ENCODE measurements at places on chromosomes 1 and 21.
A peak's percentile ranks its signal among the peaks of the same experiment; 100 is the strongest.

- DNase-seq, result no peak
Measured at GRCh38 chr1:75053207-75053606, 81.0 kb upstream of the LHX8 start.

DNA sequence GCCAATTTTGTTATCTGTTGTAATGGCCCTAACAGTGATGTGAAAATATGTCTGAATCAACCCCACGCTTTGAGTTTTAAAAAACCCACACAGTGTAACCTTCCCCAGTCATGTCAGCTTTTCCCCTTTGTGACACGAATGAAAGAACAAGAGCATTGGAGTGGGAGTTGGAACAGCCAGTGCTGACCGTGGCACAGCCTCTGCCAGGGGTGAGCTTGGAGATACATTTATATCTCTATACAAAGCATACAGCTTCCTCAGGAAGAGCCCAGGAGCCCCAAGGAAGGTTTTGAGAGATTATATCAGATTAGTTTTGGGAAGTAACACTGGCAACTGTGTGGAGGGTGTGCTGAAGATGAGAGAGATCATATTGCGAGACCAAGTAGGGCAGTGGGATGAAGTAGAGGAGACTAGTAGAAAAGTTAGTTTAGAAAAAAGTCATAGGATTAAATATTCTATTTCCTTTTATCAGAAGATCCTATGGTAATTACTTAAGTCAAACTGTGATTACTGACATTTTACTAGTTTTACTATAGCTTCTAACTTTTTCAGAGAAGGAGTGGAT is 15.9 kb downstream of the LRRC8B start:
- no peak for DNase-seq

DNA sequence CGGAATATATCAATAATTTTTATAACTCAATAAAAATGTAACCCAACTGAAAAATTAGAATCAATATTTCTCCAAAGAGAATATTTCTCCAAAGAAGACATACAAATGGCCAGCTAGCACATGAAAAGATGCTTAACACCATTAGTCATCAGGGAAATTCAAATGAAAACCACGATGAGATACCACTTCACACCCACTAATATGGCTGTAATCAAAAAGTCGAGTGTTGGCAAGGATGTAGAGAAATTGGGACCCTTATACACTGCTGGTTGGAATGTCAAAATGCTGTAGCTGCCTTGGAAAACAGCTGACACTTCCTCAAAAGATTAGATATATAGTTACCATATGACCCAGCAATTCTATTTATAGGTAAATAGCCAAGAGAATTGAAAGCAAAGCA is 133.0 kb downstream of the GPR52 start:
- DNase-seq, result peak; percentile 12

GRCh38 chr1:5394111-5394510 is 598.1 kb downstream of the NPHP4 start:
- DNase-seq, result no peak

DNA sequence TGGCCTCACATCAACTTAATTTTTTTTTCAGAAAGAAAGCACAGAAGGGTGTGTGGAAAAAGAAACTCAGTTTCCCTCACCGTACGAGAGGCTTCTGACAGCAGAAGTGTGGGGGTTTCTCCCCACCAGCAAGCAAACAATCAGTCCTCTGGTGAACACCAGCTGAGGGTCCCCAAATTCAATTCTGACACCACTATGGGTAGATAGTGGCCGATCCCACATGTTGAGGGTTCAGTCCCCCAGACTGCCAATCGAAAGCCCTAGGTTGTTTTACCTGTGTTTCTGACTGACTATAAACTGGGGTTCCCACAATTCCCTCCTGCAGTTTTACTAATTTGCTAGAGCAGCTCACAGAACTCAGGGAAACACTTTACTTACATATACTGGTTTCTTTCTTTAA is 2.1 kb downstream of the IFI6 start:
- no peak for DNase-seq

GRCh38 chr1:85656256-85656655 is 52.0 kb downstream of the ZNHIT6 start:
- DNase-seq, result no peak

DNA sequence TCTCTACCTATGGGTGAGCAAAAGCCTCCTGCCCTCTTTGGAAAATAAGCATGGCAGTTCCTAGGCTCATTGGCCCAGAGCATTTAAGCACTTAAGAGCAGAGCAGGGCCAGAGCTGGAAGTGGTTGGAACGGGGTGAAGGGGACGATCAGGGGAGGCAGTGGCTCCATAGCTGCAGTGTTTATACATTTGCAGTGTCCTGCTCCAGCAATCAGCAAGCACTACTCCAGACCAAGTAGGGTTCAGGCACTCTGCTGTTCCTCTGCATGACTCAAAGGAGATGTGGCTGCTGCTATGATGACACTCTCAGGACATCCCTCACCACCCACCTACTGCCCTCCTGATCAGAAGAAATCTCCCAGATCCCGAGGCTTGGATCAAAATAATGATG is 55.0 kb downstream of the TRABD2B start:
- no peak for DNase-seq

GRCh38 chr1:17239420-17239819 is 9.5 kb upstream of the PADI3 start:
- peak; percentile 91 for DNase-seq

GRCh38 chr1:53419034-53419433 is 40.2 kb upstream of the DMRTB1 start:
- no peak for DNase-seq

DNA sequence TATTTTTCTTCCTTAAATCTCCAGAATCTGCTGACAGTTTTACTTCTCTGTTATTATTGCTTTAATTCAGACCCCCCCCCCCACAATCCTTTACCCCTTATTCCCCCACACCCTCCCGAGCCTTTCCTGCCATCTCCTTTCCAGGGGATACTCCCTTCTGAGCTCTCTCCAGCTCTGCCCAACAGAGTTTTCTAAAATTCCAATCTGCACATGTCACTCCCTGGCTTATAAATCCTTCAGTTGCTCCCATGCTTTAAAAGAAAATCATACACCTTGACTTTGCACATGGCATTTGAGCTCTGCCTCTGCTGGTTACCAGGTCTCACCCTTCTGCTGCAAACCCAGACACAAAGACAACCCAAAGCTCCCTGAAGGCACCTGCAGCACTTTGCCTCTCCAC is 11.7 kb upstream of the EPS8L3 start:
- DNase-seq, result peak; percentile 25

- DNase-seq, result no peak
Measured at GRCh38 chr21:27561116-27561515, 594.2 kb upstream of the ADAMTS5 start.

- DNase-seq, result no peak
Measured at GRCh38 chr1:24321126-24321525, 2.0 kb downstream of the GRHL3 start.

- no peak for DNase-seq
Measured at GRCh38 chr1:81547261-81547911, 253.3 kb upstream of the ADGRL2 start.

DNA sequence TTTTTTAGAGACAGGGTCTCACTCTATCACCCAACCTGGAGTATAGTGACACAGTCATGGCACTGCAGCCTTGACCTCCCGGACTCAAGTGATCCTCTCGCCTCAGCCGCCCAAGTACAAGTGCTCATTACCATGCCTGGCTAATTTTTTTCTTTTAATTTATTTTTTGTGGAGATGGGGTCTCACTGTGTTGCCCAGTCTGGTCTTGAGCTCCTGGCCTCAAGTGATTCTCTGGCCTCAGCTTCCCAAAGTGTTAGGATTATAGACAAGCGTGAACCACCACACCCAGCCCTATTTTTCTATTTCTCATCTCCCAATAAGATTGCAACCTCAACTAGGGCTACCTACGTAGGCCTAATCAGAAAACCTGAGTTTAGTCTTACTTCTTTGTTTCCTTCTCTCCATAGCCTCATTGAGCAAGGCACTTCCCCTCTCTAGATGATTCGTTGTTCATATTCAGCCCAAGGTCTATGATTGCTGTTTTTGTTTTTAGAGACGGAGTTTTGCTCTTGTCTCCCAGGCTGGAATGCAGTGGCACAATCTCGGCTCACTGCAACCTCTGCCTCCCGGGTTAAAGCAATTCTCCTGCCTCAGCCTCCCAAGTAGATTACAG is 1.1 kb upstream of the KPNA6 start:
- no peak for DNase-seq

- DNase-seq, result no peak
Measured at GRCh38 chr1:34265396-34265795, 88.7 kb downstream of the C1orf94 start.

GRCh38 chr1:99869304-99869703 is 19.1 kb downstream of the AGL start:
- peak; percentile 17 for DNase-seq

- no peak for DNase-seq
Measured at GRCh38 chr21:42393443-42393950, 2.4 kb downstream of the TMPRSS3 start.

GRCh38 chr1:17309426-17310067 is 1.6 kb downstream of the PADI4 start:
- no peak for DNase-seq

DNA sequence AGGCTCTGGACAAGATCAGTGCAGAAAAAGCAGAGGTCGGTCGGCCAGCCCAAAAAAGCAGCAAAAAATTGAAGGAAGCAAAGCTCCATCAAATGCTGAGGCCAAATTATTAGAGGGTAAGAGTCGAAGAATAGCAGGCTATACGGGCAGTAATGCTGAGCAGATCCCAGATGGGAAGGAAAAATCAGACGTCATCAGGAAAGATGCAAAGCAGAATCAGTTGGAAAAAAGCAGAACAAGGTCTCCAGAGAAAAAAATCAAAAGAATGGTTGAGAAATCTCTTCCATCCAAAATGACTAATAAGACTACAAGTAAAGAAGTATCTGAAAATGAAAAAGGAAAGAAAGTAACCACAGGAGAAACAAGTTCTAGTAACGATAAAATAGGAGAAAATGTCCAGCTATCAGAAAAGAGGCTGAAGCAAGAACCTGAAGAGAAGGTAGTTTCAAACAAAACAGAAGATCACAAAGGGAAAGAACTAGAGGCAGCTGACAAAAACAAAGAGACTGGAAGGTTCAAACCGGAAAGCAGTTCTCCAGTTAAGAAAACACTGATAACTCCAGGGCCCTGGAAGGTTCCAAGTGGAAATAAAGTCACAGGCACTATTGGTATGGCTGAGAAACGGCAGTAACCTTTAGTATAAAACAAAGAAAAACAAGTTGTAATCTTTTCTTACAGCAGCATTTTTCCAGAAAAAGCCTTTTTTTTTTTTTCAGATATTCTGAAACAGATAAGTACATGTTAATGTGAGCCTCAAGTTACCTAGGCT is 75.7 kb downstream of the PHTF1 start:
- DNase-seq, result no peak

- DNase-seq, result no peak
Measured at GRCh38 chr1:21517161-21517589, 8.0 kb downstream of the ALPL start.

DNA sequence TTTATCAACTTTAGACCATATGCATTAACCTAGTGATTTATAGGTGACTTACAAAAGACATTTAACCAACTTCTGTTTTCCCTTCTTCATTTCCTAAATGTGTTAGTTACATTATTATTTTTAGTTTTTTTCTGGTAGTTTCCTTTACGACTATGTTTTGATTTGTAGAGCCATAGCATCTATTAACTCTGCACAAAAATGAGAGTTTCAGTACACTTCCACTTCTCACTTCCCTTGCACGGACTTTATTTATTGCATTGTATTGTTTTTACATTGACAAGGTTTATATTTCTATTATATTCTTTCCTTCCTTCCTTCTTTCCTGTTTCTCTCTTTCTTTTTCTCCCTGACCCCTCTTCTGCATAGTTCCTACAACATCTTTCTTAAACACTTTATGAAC is 14.7 kb downstream of the PKN2 start:
- DNase-seq, result no peak

DNA sequence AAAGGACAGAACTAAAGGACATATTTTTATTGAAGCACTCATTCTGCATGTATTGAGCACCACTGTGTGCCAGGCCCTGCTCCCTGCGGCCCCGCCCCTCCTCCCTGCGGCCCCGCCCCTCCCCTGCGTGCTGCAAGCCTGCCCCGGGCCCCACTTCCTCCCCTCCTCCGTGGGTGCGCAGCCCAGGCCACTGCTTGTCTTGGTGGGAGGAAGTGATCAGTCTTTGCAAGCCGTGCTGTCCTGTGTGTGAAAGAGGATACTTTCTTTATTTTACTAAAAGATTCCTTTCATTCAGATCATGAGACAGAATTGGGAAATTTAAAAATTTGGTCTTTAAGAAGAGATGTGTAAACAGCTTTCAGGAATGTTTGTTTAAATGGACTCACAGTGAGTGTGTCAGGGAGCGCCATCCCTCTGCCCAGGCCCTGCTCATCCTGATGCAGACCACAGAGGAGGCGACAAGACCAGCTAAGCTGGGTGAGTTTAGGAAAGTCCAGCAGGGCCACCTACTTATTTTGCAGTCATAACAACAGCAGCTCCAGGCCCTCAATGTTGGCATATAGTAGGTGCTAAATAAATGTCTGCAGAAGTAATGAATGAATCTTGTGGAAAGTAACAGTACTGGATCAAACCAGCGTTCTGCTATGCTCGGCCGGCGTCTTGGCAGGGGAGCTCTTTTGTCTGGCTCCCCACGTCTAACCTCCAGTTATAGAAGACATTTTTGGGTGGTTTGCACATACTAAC is 88.3 kb upstream of the SELENON start:
- DNase-seq, result peak; percentile 59

- no peak for DNase-seq
Measured at GRCh38 chr1:9369964-9370788, 77.5 kb downstream of the SPSB1 start.

DNA sequence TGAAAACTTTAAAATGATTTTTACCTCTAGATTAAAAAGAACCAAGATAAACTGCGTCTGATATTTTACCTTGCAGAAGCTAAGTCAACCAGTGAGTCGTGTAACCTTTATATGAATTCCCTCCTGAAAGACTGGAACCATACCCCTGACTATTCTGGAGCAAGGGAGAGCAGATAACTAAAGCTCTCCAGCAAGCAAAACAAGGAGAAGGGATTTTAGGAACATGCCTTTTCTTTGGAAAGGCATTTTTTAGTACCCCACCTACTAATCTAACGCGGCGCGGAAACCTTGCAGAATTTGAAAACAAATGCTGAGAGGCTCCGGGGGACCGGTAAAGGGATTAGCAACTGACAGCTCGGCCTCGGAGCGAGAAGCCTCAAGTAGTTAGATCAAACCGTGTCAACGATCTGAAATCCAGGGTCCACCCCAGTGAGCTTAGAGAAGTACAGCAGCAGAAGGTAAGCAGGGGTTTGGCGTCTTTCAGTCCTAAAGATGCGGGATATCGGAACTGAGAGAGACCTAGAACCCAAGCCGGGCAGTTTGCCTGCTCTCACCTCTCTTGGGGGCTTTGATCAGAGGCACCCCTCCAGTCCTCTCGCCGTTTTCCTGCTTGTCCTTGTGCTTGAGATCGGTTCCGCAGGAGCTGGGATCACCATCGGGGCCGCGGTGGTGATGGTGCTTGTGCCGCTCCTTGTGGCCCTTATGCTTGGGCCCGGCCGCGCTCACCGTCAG is 954 bp downstream of the RSBN1 start:
- no peak for DNase-seq

DNA sequence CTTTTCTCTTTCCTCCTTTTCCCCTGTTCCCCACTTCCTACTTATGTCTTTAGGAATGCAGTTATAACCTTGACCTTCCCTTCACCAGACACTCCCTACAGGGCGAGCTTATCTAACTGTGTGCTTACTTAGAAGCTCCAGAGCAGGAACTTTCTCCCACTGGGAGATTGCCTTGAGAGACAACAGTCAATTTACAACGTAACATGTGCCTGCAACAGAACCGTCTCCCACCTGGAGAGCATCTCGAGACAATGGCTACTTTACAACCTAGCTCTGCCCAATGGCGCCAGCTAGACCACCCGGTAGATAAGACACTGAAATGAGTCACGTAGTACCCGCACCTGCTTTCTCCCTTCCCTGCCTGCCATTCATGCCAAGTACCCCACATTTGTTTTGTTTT is 16.7 kb downstream of the HMGN1 start:
- DNase-seq, result no peak

GRCh38 chr1:172325531-172325930 is 95.0 kb upstream of the C1orf105 start:
- DNase-seq, result peak; percentile 60
